Mesenchymal stem cell (in vitro differentiated cells and primary cell): ENCODE measurements at places on chromosomes 1 and 21.
A peak's percentile ranks its signal among the peaks of the same experiment; 100 is the strongest.

- DNase-seq: no peak
Observed at GRCh38 chr21:46286648-46287002, 483 bp downstream of the YBEY start.

- peak; percentile 56 for DNase-seq
Observed at GRCh38 chr1:31111290-31111951, 45.9 kb upstream of the PUM1 start.

DNA sequence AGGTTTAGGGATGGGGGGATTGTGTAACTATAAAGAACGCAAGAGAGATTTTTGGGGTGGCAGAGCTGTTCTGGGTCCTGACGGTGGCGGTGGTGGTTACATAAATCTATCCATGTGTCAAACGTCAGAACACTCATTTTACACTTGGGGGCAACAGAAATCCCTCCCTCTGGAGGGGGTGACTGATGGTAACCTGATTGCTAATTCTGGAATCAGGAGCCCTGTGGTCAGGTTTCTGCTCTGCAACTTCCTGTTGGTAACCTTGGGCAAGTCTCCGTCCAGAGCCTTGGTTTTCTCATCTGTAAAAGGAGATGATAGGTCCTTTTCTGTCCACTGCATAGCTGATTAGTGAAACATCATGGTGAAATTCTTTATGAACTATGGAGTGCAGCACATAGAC lies 40.9 kb downstream of the ALPL start:
- no peak for DNase-seq

DNA sequence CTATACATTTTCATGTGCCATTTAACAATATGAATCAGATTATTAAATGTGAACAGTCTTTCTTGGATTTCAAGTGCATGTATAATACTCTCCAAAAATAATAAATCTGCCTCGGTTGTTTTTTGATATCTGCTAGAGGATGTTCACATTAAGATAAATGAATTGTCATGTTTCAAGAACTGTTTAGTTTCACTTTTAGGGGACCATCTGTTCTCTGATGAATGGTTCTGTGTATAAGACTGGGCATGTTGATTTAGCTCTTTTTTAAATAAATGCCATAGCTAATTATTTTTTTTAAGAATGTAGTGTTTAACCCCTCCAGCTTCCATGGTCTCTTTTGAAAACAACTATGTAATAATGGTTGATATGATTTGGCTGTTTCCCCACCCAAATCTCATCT lies 1245.1 kb upstream of the ADGRL4 start:
- peak; percentile 11 for DNase-seq

- no peak for DNase-seq
Observed at GRCh38 chr1:5225707-5226704, 571.6 kb downstream of the AJAP1 start.
